ENCODE measurements at places on chromosomes 2 and 18.

DNA sequence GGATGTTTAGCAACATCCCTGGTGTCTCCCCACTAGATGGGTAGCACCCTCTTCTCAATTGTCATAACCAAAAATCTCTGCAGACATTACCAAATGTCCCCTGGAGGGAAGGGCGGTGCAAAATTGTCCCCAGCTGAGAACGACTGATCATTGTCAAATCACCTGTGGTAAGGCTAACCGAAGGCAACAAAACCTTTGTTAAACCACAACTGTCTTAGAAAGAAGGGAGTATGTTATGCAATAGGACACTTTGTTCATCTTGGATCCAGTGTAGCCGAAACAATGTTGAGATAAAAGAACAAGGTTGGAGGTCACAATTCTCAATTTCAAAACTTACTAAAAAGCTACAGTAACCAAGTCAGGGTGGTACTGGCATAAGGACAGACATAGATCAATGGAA, 50.3 kb upstream of the ST3GAL5 start:
- no peak for DNase-seq

GRCh38 chr2:215966274-215966673, 47.1 kb downstream of the MREG start:
- no peak for DNase-seq

GRCh38 chr2:240512109-240512485, 45.7 kb downstream of the ANKMY1 start:
- DNase-seq = no peak

DNA sequence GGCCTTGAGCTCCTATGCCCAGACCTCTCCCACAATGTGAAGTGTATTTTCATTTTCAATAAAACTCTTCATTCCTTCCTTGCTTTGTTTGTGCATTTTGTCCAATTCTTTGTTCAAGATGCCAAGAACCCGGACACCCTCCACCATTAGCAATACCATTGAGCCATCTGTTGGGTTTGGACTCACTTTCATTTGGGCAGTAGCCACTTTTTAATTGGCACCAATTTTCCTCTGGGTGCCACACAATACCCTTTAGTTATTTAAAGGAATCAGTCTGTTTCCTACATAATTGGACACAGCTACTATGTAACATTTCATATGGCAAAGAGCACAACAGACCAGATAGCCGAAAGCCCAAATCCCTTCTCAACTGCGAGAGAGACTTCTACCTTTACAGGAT, 22.5 kb upstream of the SLC35G4 start:
- no peak for DNase-seq

- peak; percentile 30 for DNase-seq
These were observed 133.5 kb downstream of the SPTBN1 start for GRCh38 chr2:54589340-54590215.

DNA sequence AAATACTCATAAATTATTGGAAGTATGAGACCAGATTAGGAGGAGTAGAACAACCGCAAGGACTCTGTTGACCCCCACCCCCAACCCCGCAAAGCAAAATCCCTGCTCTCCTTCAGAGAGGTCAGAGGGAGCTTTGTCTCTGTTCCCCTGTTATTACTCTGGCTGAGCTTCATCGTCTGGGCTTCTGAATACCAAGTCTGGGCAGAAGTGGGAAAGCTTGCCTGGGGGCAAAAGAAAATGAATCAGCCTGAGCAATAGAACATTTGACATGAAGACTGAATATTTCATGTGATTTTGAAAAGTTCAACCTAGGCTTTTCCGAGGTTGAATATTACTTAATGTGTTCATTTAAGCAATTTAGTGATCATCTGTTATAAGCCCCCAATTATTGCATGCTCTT, 114.6 kb upstream of the ARHGAP28 start:
- DNase-seq = no peak

DNA sequence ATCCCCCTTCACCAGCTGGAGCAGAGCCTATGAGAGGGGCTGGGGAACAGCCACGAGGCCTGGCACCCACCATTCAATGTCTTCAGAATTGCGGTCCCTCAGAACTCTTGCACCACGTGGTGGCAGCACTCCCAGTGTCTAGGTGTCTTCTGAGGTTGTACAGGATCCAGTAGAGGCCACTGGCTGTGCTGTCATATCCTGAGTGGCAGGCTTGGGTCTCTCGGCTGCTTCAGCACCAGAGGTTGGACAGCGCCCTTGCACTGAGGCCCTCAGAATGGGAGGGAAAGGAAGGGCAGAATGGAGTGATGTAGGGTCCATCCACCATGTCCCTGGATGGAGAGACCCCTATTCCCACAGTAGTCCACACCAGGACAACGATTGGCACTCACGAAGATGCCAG, 112.0 kb upstream of the TEKT4 start:
- DNase-seq = no peak

GRCh38 chr2:42036413-42036812, 11.4 kb upstream of the PKDCC start:
- no peak for DNase-seq

- DNase-seq = peak; percentile 34
These were observed 49.8 kb downstream of the CAB39 start for GRCh38 chr2:230762317-230762896.

DNA sequence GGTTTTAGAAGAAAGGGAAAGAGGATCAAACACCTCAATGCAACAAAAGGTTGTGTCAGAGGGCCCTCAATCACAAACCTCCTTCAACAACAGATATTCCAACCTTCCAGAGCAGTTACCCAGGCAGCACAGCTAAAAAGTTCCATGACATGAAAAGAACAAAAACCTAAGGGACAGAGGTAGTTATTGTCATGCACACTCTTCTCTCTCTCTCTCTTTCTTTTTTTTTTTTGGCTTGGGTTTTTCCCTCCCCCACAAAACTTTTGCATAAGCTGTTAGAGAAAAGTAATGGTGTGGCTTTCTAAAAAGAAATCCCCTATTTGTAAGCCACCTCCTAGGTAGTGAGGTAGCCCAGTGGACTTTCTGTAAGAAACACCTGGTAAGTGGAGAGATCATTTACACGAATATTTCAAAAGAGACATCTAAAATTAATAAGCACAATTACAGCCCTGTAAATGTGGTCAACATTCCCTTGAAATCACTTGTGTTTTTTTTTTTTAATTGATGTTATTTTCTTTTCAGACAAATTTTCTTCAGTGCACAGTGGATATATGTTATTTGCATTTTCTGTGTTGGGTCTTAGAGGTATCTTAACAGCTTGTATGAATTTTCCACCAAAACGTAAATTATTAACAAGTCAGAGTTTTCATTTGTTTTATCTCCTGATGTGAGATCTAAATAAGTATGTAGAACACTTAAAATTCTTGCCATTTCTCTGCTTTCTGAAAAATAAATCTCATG, 48.4 kb downstream of the ZEB2 start:
- DNase-seq = no peak

- no peak for DNase-seq
These were observed 170.1 kb downstream of the ASB1 start for GRCh38 chr2:238596571-238597551.

DNA sequence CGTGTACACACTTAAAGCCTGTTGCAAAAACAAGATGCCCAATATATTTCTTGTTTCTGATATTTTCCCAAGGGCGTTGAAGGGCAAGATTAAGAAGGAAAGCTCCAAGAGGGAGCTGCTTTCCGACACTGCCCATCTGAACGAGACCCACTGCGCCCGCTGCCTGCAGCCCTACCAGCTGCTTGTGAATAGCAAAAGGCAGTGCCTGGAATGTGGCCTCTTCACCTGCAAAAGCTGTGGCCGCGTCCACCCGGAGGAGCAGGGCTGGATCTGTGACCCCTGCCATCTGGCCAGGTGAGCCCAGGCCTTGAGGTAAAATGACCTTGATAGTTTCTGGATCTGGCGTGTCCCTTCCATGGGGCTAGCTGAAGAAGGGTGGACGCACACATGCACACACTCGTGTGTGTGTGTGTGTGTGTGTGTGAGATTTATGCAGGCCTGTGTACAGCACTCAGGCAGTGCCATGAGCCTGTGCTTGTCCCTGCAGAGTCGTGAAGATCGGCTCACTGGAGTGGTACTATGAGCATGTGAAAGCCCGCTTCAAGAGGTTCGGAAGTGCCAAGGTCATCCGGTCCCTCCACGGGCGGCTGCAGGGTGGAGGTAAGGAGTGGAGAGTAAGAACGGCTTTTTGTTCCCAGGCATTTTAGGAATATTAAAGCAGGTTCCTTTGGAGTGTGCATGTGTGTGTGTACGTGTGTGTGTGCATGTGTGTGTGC, 23.6 kb downstream of the MLPH start:
- DNase-seq = no peak

DNA sequence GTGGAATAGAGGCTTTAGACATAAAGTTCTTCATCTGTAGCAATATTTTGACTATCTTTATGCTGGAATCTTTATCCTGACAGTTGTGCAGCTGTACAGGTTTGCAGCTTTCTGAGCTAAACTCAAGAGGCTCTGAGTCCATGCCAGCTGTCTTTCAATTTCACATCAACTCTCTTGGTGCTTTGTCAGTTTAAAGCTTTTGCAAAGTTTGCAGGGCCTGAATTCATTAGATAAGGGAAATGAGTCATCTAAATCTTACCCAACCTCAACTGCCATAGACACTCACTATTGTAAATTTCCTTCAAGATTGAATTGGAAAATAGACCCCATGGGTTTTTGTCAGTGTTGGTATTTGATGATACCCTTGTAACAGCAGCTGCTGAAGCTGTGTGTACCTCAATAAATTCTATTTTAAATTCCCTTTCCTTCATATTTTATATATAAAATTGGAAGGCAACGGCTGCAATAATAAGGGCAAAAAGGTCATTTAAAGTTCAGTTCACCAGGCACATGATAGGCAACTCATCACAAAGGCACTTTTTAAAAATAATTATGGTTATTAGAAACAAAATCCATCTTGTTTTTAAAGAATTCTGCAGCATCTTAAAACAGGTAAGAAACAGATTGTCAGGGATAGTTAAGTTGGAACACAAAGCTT, 169.9 kb upstream of the SLC39A10 start:
- peak; percentile 95 for DNase-seq

GRCh38 chr18:13317801-13318200, 99.2 kb downstream of the LDLRAD4 start:
- DNase-seq = no peak

- no peak for DNase-seq
These were observed 111.8 kb downstream of the ERBB4 start for GRCh38 chr2:212426637-212427412.

DNA sequence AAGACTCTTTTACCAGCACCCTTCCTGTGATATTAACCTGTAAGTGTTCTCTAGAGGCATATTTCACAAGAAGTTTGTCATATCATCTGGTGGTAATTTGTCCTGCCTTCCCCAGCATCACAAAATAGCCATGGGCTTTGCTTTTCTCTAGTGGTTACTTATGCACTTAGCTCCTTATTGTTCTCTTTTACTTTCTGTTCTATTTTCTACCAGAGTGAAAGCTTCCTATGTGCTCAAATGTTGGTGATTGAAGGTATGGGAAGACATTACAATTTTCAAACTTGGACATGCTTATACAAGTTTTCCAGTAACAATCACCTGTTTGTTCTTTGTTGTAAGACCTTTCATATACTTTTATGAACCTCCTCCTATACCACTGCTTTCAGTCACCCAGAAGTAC, 87.0 kb upstream of the KCNH7 start:
- no peak for DNase-seq

GRCh38 chr18:34720220-34720619, 10.1 kb downstream of the DTNA start:
- no peak for DNase-seq

- DNase-seq = no peak
These were observed 437.4 kb downstream of the EPHA4 start for GRCh38 chr2:221134718-221135117.

DNA sequence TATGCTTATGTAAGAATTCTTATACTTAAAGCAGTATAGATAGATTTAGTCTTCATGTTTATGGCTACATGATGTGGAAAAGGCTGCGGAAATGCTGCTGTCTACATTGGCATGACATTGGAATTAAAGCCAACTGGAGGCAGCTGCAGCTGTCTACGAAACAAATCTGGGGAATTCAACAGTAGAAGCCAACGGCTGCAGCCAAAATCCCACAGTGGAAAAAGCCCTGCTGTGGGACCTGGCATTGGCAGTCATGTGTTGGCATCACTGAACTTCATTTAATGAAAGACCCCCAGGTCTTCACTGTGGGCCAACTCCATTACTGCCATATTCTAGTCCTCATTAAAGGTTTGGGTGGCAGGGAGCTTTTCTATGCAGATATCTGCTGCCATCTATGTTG, 223.6 kb downstream of the SLC8A1 start:
- no peak for DNase-seq

DNA sequence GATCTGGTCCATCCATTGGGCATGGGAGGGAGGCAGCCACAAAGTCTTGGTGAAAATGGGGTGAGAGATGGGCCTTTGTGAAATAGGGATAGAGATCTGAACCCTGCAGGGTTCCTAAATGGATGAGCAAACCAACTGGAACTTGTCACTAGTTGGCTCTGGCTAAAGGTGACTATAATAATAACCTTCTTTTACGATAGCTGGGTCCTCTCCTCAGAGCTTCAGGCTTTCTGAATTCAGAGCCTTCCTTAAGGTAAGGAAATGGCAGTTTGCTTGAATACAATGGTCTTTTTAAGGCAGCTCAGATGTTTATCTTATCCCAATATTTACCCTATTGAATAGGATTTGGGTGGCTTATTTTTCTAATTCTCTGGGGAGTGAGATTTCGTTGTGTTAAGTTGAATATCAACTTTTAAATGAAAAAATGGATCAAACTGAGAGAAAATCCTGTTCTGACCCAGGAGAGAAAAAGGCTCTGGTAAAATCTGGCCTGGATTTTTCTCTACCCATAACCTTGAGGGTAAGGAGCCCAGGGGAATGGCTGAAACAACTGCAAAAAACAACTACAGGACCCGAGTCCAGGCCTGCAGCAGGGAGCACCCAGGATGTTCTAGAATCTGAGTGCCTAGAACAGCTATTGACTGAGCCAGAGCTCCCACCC, 61.1 kb upstream of the CXCR4 start:
- no peak for DNase-seq

Data from AML-193 (cell line).